ENCODE measurements at places on chromosomes 6 and 20. TPM values are rescaled to one million over a fixed set of nuclear protein-coding genes. Genes with fewer than 3 reads are reported as not detected.

SLC39A7 gene
- total RNA-seq: 95.7 TPM

FIG4 gene
- 14.7 TPM for total RNA-seq

BTN1A1 gene
- total RNA-seq: not detected

CLVS2 gene
- total RNA-seq: 1.3 TPM

NFKBIE gene
- 16.1 TPM for total RNA-seq

GSTA2 gene
- total RNA-seq: not detected

RAB44 gene
- not detected for total RNA-seq

RIMS4 gene
- total RNA-seq: 4.1 TPM

SLC24A3 gene
- total RNA-seq: 0.51 TPM
